ENCODE measurements at places on chromosomes 3 and 15. TPM values are rescaled to one million over a fixed set of nuclear protein-coding genes. Genes with fewer than 3 reads are reported as not detected.

Gene ALDH1A2
- total RNA-seq: 0.57 TPM

Gene C3orf33
- 2.1 TPM for total RNA-seq

Gene CCDC9B
- total RNA-seq: 0.54 TPM

Gene APOD
- total RNA-seq: 2.6 TPM

Gene PAQR9
- not detected for total RNA-seq

Gene ZIC1
- not detected for total RNA-seq

Gene GOLGA6L1
- total RNA-seq: not detected

Gene CCDC66
- 36.8 TPM for total RNA-seq

Gene CCR9
- not detected for total RNA-seq

Gene EPHA3
- total RNA-seq: not detected

Gene SRP14
- total RNA-seq: 153 TPM

Gene HRG
- total RNA-seq: not detected

Gene HOMER2
- total RNA-seq: 32.1 TPM

DNA sequence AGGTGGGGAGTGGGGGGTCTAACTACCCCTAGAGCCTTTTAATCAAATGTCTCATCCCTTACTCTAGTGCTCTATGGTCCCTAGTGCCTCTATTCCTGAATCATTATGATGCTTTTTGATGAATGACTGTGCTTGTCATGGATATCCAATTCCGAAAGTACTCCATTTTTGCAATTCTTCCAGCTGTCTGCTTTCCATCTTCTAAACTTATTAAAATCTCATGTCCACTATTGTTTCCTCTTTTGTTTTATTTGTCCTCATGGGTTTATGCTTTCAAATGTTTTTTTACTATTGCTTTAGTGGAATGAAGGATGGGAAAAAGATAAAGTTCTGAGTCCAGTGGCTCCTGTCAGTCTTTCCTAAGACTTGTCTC, 77.2 kb upstream of the KCNMB2 start:
- DNase-seq: no peak

DNA sequence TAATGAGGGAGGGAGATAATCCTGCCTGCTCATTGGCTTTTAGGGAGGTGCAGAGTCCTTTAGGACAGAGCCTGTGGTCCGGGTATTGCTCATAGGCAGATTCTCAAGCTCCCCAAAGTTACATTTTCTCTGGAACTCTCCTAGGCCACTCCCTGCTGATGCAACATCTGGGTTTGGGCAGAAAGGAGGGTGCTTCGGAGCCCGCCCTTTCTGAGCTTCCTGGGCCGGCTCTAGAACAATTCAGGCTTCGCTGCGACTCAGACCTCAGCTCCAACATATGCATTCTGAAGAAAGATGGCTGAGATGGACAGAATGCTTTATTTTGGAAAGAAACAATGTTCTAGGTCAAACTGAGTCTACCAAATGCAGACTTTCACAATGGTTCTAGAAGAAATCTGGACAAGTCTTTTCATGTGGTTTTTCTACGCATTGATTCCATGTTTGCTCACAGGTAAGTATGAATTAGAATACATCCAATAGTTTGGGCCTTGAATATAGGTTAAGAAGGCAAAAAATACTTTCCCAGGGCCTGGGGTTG, at the start of gene IL20RB:
IL20RB (plus strand) TSS at position 233 of the 538 bp plus-strand sequence; CDS start at position 364, 131 bp downstream.
- DNase-seq: no peak

GRCh38 chr15:92725171-92725570, 69.6 kb upstream of the FAM174B start:
- no peak for DNase-seq

DNA sequence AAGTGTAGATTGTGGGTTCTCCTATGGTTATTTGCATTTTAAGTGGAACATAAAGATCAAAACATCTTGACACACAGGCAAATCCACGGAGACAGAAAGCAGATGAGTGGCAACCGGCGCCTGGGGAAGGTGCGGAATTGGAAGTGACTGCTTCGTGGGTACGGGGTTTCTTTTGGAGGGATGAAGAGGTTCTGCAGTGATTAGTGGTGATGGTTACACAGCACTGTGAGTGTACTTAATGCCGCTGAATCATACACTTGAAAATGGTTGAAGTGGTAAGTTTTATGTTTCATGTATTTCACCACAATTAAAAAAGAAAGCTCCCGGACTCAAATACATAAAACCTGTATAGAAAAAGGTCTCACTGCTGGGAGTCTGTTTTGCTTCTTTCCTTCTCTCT, 18.5 kb upstream of the VPS33B start:
- DNase-seq: no peak

- peak; percentile 61 for DNase-seq
Observed at GRCh38 chr15:99564221-99565048, 1.3 kb upstream of the MEF2A start.

GRCh38 chr3:145518639-145519038, 642.3 kb downstream of the PLOD2 start:
- no peak for DNase-seq

DNA sequence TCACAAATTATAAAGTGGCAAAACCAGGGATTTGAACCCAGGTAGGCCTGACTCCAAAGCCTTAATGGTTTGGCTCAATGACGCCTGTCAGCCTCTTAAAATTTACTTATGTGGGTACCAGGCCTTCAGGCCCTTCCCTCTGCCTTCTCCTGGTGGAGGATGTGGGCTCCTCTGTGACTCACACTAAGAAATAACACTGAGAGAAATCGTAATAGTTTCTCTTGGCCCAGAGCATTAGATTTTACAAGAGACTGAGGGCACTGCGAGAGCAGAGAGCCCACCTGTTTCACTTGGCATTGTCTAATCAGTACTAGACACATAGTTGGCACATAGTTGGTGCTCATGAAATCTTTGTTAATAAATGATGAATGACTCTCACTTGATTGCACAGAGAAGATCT, 505.2 kb downstream of the SHQ1 start:
- DNase-seq: peak; percentile 79

DNA sequence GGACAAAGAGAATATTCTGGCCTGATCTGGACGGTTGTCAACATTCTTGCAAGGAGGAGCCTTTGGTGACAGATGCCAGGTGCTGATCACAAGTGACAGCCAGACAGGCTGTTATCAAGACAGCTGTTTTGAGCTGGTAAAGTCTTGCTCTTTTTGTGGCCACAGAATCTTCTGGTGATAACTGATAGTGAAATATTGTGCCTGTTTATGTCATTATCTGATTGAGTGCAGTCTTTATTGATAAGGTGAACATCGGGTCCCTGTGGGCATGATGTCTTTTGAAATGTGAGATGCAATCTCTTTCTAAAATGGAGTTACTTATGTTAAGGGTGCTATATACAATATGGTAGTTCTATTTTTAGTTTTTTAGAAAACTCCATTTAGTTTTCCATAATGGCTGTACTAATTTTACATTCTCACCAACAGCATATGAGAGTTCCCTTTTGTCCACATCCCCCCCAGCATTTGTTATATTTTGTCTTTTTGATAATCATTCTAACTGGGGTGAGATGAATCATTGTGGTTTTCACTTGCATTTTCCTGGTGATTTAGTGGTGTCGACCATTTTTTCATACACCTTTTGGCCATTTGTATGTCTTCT, 10.7 kb downstream of the CEP63 start:
- no peak for DNase-seq

- no peak for DNase-seq
Observed at GRCh38 chr3:102144063-102144462, 290.8 kb upstream of the ZPLD1 start.

DNA sequence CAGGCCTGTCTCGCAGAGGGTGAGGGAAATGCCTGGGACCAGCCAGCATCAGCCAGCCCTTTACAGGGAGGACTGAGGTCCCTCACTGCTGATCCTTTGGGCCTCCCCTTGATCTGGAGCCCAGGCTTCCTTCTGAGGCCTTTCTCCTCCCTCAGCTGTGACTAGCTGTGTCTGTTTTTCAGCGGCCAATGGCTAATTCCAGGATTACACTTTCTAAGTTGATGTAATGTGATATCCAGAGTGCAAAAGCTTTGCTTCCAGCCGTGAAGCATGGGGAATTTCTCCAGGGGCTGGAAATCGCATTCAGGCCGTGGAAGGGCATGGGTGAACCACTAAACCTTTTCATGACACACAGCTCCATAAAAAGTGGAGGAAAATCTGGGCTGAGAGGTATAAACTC, 157.6 kb downstream of the SHQ1 start:
- DNase-seq: no peak

DNA sequence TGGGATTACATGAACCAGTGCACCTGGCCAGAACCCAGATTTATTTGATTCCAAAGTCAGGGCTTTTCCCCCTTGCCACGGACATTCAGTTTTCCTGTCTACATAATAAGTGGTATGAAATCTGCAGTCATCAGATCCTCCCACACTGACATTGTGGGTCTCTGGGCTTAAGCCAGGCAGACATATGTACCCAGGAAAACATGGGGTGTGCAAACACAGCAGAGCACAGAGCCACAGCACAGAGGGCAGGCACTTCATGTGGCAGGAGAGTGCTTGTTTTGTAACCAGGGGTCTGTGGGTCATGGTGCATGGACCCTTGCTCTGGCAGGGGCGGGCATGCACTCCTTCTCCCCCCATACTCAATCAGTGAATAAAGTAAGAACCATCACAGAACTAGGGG, 6.1 kb upstream of the ABTB1 start:
- no peak for DNase-seq

GRCh38 chr3:46866720-46867549, 3.7 kb upstream of the MYL3 start:
- peak; percentile 93 for DNase-seq

- DNase-seq: peak; percentile 61
Observed at GRCh38 chr15:37100966-37101215, 542 bp upstream of the MEIS2 start.

DNA sequence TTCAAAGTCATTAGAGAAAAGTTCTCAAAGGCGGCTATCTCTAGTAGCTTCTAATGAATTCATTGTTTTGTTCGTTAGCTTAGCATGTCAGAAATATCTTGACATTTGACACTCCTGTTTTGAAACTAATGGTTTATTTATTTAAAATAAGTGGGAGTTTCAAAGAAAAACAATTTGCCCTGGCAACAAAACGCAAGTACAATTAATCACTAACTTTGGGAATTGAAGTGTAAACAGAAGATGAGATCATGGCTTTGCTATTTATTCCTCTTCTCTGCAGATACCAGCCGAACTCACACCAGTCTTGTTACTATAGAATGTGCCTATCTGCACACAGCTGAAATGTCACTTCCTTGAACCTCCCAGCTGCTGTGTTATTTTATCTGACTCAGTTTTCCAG, 27.5 kb downstream of the MASP1 start:
- no peak for DNase-seq

DNA sequence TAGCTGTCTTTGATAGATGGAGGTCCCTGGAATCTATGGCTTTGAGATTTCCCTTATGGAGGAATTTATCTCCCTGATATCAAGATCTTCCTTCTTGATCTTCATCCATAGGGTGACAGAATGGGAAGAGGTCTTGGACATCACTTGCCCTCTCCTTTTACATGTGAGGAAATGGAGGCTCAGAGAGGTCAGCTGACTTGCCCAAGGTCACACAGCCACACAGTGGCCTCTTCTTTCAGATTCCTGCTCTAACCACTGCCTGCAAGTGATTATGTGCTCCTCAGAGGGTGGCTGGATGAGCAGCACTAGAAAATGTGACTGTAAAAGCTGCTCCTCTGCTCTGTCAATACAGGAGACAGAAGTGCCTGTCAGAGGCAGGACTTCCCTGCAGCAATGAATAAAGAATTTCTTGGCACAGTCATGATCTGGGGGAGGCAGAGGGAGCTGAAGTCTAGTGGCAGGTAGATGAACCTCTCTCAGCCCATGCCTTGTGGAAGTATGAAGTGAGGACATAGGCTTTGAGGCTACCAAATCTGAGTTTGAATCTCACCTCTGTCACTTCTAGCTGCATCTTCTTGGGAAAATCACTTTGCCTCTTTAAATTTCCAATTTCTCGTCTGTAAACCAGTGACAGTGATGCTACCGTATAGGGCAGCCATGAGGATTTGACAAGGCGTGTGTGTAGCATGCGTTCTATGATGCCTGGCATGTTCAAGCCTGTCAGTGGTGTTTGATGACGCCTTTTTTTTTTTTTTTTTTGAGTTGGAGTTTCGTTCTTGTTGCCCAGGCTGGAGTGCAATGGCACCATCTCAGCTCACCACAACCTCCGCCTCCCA, 12.0 kb downstream of the SSUH2 start:
- DNase-seq: no peak

DNA sequence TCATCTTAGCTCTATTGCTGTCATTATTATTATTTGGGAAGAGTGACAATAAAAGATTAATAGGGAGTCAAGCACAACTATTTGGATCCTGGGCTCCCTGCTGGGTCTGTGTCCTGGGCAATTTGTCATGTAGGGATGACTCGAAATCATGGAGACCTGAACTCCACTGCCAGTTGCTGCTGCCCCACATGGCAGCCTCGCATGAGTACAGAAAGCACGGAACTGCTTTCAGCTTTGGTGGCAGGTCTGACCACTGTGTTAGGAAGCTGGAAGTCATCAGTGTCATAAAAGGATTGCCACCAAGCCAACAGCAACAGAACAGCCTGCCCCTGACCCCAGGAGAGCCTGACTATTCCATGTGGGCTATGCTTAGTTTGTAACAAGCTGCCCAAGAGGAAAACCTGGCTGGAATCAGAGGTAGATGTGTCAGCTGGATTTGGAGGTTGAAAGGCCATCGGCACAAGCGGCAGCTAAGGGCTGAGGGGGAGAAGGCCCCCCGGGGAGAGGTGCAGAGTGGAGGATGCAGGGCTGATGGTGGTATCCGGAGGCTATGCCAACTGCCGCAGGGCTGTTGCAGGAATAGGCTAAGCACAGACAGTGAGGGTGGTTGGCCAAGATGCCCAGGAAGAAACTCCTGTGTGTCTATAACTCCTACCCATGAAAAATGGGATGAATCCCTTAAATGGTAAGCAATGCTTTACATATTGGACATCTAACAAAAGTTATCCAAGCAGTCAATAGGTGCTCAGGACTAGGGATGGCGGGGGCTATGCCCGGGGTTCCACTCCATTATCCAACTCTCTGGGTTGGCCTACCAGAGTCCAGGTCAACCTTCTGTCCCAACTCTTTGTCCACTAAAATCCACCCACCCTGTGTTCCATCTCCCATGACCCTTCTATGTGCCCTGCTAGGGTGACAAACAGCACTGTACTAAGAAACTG, 291.6 kb downstream of the ADAMTS17 start:
- DNase-seq: no peak

GRCh38 chr15:90882781-90883525, 1.4 kb upstream of the FES start:
- DNase-seq: no peak

- no peak for DNase-seq
Observed at GRCh38 chr3:22495241-22495640, 707.9 kb upstream of the UBE2E2 start.

All from activated CD4-positive, alpha-beta T cell treated with anti-CD3 and anti-CD28 coated beads, Interleukin-2, amount 10 ng/mL, durations not matched to agents 24 days and 14 days (primary cell).